ENCODE measurements at places on chromosomes 12 and 14.

DNA sequence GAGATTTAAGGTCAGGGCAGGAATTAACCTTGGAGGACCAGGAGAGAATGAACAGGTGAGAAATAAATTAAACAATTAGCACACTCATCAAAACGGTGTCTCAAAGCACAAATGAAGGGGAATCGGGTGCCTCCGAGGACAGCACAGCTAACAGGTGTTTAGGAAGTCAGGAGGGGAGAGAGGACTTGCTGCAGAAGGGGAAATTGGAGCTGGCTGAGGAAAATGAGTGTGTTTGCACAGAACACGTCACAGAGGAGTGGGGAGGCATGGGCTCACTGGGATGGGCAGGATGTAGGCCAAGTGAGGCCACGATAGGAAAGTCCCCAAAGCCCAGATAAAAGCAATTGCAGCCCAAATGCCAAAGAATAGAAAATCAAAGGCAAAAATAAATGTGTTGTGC is 121.7 kb downstream of the ZNF664 start:
- DNase-seq: no peak

- DNase-seq: no peak
Observed at GRCh38 chr12:40819436-40820108, 127.3 kb downstream of the CNTN1 start.

DNA sequence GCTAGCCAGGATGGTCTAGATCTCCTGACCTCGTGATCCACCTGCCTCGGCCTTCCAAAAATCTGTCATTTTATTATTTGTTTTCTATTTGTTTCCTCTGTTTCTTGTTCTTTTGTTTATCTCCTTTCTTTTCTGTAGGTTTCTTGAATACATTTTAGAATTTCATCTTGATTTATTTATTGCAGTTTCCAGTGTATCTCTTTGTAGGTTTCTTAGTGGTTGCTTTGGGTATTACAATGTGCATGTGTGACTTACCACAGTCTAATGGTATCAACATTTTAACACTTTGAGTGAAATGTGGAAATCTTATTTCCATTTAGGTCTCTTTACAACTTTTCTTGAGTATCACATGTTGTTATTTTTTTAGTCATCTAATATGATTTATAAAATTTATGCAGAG is 29.9 kb upstream of the MUCL1 start:
- DNase-seq: no peak

- no peak for DNase-seq
Observed at GRCh38 chr12:64909124-64909523, 84.7 kb downstream of the TBC1D30 start.

DNA sequence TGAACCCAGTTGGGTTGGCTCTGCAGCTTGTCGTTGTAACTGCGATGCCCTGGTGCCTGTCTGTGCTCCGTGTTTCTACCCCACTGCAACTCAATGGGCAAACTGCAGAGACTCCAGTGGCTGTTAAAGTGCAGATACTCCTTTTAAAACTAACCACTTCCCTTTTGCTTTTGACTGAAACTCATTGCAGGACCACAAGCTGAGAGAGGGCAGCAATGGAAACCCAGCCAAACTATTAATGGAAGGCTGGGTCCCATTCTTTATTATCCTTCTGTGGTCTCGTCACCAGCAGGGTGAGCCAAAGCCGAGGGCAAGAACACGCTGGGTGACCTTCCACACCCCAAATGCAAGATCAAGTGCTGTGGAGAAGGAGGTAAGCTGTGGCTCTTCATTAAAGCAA is 910.4 kb downstream of the VRK1 start:
- no peak for DNase-seq

DNA sequence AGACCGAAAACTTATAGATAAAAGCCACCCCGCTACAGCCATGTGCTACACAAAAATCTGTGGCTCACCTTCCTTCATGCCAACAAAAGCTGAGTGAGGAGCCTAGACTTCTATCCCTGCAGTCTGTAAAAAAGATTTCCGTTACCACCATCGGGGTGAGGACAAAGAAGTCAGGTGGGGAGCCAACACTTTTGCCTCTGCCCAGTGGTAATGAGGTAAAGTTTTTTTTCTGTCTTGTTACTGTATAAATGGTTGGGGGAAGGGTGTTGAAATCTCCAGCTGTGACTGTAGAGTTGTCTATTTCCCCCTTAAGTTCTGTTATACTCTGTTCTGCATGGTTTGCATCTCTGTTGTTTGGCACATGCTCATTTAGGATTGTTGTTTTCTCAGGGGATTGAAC is 707.8 kb downstream of the FLRT2 start:
- no peak for DNase-seq

GRCh38 chr14:28719130-28719529 is 47.5 kb upstream of the FOXG1 start:
- no peak for DNase-seq

DNA sequence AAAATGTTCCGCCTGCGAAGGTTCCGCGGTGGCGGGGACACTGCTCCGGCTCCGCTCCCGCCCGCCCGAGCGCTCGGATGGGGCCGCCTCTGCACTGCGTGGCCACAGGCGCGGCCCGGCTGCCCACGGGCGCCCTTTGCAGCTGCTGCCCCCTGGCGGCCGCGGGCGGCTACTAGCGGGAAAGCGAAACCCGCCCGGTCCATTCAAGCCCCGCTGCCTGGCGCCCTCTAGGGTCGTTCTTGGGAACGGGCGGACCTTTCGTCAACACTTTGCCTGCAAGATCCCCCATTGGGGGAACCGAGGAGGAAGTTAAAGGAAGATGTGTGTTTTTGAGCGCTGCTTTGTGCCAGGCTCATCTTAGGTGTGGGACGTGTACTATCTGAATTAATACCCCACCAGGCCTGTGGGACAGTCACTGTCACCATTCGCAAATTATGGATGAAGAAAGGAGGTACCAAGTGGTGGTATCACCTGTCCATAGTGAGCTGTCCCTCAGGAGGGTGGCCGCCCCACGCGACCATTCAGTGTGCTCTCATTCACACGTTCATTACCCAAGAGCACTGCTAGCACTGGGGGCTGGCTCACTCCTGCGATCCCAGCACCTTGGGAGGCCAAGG is 19.4 kb downstream of the GPR132 start:
- DNase-seq: peak; percentile 95

- DNase-seq: peak; percentile 37
Observed at GRCh38 chr12:54360717-54361456, 3.4 kb downstream of the GPR84 start.

- DNase-seq: no peak
Observed at GRCh38 chr12:612293-612692, 51.0 kb downstream of the NINJ2 start.

DNA sequence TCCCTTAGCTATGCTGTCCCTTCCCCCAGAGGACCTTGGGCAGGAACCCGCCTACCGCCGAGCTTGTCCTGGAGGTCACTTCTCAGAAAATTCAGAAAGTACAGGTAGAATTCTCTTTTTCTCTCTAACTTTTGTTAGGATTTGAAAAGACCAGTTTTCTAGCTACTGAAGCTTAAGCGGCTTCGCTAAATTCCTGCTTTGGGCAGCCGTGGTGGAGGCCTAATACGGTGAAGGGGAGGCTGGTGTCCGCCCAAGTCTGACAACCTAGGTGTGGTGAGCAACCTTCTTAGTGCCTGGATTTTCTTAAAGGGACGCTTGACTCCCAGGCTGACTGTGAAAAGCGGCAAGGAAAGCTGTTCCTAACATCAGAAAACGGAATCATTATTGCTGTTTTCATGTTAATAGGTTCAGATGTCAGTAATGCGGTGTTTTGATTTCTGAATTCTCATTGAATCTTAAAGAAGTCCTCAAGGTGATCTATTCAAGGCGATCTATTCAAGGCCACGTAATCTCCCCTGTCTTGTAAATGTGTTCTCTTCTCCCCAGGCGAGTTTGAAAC is 835 bp downstream of the FGD4 start:
- DNase-seq: no peak

DNA sequence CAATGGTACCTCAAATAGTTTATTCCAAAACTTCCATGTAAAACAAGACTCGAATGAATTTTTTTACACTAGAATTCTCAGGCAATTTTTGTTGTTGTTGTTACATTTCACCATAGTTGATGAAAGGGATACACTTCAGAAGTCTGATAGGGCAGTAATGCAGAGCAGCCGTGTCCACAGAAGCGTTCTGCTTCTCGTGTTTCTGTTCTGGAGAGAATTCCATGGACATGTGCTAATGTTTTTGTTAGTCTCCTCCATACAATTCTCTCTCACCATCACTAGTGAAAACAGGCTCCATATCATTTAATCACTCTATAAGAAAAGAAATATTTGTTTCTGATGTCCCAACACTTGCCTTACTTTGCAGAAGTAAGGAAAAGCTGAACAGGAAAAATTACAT is 606.1 kb downstream of the SLC16A7 start:
- DNase-seq: no peak

DNA sequence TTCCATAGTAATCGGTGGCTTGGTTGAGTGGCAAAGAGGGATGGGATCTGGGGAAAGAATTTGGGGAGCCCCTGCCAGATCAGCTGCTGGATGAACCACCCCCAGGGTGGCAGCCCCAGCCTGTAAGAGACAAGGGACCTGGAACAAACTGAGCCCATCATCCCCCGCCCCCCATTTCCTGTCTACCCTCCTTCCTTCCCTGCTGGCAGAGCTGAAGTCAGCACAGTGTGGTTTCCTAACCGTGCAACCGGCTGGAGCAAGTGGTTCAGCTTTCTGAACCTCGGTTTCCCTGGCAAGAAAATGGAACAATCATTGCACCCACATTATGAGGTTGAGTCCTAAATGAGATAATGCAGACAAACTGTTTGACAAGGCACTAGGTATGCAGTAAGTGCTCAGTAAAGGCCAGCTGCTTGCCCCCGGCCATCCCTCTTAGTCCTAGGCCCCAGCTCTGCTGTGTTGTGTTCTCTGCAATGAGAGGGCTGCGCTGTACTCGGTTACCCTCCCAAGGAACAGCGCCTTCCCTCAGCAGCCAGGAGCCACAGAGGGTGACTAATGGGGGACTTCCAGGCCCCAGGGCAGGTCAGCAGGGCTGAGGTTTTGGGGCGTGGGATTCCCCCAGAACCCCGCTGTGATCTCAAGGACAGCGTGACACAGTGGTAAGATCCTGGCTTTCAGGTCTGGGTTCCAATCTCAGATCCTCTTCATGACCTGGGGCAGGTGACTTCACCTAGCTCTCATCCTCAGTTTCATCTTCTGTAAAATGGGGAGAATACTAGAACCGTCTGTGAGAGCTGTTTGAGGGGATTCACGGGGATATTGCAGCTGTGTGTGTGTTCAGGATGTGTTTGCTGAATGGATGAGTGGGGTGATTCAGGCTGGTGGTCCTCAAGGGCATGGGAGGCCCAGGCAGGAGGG is 16.5 kb downstream of the SELPLG start:
- DNase-seq: peak; percentile 68

DNA sequence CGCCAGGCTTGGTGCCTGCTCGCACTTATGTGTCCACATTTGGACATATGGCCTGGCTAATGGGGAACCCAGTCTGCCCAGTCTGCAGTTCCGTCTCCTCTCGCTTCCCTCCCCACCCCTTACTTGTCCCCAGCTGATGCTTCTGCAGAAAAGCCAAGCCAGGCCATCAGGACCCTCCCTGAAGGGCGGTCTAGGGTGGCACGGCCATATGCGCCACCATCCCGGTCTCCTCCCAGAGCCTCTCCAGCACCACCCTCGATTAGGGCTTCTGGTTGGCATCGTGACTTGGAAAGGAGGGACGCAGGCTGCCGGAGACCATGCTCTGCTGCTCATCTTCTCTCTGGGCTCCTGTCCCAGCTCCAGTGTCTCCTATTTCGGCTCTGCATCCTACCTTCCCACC is 54.6 kb downstream of the CALM1 start:
- DNase-seq: no peak

- DNase-seq: no peak
Observed at GRCh38 chr12:59928416-59928815, 332.6 kb downstream of the SLC16A7 start.

DNA sequence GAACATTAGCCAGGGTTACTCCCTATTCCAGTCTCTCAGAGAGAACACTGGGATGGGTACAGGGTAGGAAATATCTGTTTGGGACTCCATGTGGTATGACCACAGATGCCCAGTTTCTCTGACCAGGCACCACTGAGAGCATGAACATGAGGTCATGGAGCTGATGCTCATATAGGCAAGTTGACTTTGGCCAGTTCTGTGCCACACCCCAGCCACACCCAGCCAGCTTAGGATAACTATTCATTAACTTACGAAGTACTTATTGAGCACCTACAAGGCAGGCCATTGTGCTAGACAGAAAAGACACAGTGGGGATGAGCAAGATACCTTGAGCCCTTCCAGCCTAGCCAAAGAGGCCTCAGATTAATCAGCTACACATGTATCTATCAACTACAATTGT is 262.5 kb downstream of the DPF3 start:
- no peak for DNase-seq

DNA sequence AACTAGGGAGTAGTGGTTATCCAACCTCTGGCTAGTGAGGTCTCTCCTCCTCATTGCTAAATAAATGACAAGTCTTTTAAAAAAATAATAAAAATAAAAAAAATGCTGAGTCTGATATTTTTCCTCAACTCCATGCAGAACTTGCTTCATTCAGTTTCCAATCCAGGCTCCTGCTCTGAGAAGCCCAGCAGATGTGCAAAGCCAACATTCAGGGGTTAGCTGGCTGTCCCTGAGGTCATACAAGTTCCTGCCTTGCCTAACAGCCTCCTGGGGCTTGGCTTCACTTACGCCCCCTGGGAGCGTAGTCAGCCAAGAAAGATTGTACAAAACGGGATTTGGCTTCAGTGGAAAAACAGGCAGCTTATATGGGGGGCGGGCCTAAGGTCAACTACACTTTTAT is 23.3 kb downstream of the RTRAF start:
- no peak for DNase-seq

GRCh38 chr14:78448164-78449094 is 278.3 kb downstream of the NRXN3 start:
- no peak for DNase-seq

DNA sequence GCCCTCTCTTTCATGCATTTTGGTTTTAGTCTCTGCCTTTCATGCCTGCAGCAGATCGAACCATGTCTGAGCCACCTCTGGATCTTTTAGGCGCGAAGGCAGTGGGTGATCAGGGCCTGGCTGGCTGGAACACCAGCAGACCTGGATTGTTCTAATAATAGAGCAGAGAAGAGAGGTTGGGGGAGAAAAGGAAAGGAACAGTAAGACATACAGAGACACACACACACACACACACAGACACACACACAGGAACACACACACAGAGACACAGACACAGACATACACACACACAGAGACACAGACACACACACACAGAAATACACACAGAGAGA is 38.2 kb downstream of the SERPINA3 start:
- DNase-seq: no peak

DNA sequence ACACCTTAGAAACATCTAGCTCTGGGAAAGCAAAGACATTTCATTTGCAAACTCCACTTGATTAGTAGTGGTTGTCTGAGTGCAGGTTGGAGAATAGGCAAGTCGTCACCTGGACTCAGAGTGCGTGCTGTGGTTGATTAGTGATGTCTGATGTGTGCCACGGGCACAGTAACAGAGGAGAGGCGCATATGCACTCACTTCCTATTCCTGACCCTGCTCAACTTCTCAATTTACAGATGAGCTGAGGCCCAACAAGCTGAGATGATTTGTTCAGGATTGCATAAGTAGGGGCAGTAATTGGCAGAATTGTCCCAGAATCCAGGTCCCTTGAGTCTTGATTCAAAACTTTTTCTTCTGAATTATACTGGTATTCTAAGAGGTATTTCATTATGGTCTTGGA is 44.9 kb downstream of the ADCK1 start:
- no peak for DNase-seq

Data from T-helper 9 cell (primary cell).